ENCODE measurements at places on chromosomes 6 and 20. TPM values are rescaled to one million over a fixed set of nuclear protein-coding genes. Genes with fewer than 3 reads are reported as not detected.

The VPS16 gene
- 26.7 TPM for total RNA-seq

DNA sequence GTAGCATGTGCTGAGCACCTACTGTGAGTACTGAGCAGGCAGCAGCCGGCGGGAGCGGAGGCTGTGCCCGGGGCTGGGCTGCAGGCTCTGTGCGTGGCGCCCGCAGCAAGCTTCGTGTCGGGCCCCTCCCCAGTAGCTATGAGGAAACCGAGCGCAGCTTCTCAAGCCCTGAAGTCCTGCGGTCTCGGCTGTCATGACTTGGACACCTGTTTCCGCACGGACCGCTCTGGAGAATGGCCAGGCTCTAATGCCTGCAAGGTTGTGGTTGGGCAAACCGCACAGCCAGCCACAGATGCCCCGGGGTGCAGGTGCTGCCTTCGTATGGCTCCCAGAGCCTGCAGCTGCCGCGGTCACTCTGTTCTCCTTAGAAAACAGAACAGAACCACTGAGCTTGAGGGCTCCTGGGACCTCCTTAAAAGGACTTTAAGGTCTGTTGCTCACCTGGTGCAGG is 33.7 kb downstream of the PYGB start:
- peak; percentile 4 for DNase-seq

The CLDN20 gene
- total RNA-seq = not detected

- peak; percentile 56 for DNase-seq
Measured at GRCh38 chr6:162019349-162019748, 708.2 kb downstream of the PRKN start.

The SNAP91 gene
- total RNA-seq = 3.4 TPM

DNA sequence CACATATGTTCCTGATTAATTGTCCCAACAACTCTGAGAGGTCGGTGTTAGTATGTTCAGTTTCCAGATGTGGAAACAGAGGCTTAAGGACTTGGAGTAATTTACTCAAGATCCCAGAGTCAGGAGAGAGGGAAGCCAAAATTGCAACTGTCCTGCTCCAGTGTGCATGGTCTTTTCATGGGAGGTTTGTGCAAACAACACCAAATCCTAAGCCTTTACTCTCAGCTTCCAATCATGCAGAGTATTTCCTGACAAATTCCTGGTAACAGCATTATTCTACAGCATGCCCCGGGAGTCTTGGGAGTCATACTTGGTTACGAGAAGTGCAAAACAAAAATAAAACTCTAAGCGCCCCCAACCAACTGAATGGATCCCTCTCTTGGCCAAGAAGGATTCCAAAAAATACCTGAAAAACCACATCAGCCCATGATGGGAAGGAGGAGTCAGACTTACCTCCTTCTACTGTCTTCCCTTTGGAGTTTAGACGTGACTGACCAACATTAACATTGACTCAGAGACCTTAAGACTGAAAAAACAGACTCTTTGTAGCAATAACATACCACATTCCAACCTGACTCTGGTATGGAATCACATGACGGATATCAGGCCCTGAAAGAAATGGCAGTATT is 30.8 kb upstream of the PPP1R3G start:
- no peak for DNase-seq

The RHAG gene
- not detected for total RNA-seq

- DNase-seq = no peak
Measured at GRCh38 chr20:13784271-13784892, 337 bp downstream of the ESF1 start.

- DNase-seq = no peak
Measured at GRCh38 chr6:3233904-3234303, 6.5 kb upstream of the TUBB2B start.

GRCh38 chr6:45132059-45132458 is 196.1 kb upstream of the RUNX2 start:
- no peak for DNase-seq

DNA sequence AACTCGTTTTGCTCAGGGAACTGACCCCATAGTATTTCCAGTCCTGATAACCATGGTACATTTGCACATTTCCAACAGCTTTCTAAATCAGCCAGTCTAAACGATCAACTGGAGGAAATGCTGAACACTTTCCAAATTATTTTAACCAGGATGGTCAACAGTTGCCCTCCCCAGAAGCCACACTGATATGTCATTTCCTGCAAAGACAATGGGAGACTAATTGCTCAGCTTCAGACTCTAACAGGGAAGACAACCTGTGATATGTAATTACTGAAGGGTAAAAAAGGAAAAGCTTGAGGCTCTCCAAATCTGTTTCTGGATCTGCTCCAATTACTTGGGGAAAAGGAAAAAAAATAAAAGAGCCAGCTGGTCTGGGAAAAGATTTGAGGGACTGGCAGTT is 88.8 kb downstream of the FYN start:
- DNase-seq = no peak

DNA sequence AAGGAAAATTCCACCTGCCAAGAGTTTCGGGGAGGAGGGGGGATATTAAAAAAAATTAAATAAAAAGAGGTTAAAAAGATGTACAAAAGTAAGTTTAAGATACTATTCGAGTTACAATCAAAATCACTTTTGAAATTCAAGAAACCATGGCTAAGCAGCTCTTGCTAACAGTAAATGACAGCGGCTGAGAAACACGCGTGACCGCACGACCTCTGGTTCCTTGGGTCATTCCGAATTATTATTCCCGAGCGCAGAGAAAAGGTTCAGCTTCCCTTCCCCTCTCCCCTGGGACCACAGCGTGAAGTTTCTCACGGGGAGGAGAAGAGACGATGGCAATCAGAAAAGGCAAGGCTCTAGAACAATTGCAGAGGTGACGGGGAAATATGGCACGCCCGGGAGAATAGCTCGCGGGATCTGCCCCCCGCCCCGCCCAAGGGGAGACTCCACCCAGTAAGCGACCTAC is 496 bp downstream of the TMEM242 start:
- DNase-seq = peak; percentile 84

The SLC32A1 gene
- not detected for total RNA-seq

The GTSF1L gene
- not detected for total RNA-seq

GRCh38 chr6:34709386-34709785 is 12.8 kb upstream of the ILRUN start:
- DNase-seq = peak; percentile 84

The PRKN gene
- 7.2 TPM for total RNA-seq

DNA sequence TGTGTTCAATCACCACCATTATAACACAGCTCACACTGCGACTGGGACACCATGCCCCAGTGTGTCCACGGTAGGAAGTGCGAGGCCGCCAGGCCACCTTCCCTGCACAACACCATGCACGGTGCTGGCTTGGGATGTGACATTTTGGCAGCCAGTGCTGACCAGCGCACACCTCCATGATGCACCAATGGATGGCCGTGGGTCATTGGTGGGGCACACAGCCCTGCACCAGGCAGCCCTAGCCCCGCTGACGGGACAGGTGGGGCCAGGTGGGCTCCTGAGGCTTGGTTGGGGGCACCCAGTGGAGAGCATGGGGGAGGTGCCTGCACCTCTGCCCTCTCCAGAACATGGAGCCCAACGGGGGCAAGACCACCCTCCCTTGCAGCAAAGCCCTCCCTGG is 18.2 kb upstream of the FRMD1 start:
- DNase-seq = no peak

- no peak for DNase-seq
Measured at GRCh38 chr6:112214739-112215269, 39.6 kb downstream of the LAMA4 start.

The GHRH gene
- total RNA-seq = not detected

The SPATA25 gene
- total RNA-seq = 8.8 TPM

The MEP1A gene
- not detected for total RNA-seq

- no peak for DNase-seq
Measured at GRCh38 chr20:17172836-17173516, 53.9 kb upstream of the PCSK2 start.

GRCh38 chr6:47853766-47854165 is 71.9 kb downstream of the OPN5 start:
- peak; percentile 70 for DNase-seq

- DNase-seq = no peak
Measured at GRCh38 chr20:62804021-62804626, 511 bp upstream of the OGFR start.

The SPEF1 gene
- total RNA-seq = 0.13 TPM

GRCh38 chr6:117072781-117073180 is 192.6 kb upstream of the VGLL2 start:
- no peak for DNase-seq

DNA sequence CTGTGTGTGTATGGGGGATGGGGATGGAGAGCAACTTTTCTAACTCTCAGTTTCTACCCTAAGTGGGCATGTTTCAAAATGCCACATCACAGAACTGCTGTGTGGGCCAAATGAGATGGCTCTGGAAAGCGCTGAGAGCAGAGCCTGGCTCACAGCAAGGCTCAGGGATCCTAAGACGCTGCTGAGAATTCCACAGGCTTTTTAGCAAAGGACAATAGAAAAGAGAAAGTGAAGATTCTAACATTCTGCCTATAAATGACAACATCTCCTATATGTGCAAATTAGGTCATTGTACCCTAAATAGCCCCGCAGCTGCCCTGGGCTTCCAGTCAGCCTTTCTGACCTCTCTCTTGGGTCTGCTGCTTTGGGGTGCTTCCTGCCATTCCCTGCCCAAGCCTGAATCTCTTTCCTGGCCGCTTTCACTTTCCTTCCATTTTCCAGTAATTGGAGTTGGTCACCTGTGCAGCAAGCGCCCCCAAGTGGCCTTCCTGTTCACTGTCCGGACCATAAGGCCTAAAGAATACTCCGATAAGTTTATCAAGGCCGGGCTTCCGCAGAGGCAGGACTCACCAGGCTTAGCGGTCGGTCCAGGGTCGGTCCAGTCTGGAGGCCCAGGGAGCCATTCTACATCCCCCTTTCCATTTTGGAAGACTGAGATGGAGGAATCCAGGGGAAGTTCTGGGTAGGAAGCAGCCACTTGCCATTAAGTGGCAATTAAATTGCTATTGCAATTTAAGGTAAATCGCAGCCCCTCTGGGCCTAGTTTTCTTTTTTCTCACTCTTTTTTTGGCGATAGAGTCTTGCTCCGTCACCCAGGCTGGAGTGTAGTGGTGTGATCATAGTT is 6.7 kb upstream of the DDR1 start:
- DNase-seq = peak; percentile 92

DNA sequence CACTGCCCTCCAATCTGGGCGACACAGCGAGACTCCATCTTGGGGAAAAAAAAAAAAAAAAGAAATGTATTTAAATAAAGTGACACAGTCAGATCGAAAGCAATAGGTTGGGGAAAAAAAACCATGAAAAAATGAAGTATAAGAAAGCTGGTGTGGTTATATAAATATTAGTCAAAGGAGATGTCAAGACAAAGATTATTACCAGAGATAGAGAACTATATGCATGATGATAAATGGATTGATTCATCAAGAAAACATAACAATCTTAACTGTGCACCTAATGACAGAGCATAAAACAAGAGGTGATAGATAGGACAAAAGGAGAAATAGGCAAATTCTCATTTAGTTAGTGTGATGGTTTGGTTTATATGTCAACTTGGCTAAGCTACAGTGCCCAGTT is 146.9 kb upstream of the AHI1 start:
- no peak for DNase-seq

DNA sequence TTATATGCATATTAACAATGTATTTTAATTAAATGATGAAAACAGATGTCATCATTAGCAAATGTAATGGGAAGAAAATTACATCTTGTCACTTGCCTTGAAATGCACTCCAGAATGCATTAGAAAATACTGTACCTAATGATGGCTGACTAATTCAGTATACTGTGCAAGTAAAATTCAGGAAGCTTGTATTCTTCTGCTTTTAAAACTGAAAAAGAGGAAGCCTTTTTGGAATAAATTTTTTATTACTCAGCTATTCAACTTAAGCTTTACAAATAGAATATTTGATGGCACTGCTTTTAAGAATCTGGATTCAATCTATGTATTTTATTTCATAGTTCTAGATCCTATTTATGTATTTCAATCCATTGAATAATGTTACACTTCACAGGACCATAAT is 195.5 kb downstream of the RIMS1 start:
- DNase-seq = no peak

Data from thyroid gland (tissue), 4 donors.